ENCODE measurements at places on chromosomes 5 and 9.

- no peak for DNase-seq
Measured at GRCh38 chr5:10315201-10315600, 7.5 kb upstream of the CMBL start.

DNA sequence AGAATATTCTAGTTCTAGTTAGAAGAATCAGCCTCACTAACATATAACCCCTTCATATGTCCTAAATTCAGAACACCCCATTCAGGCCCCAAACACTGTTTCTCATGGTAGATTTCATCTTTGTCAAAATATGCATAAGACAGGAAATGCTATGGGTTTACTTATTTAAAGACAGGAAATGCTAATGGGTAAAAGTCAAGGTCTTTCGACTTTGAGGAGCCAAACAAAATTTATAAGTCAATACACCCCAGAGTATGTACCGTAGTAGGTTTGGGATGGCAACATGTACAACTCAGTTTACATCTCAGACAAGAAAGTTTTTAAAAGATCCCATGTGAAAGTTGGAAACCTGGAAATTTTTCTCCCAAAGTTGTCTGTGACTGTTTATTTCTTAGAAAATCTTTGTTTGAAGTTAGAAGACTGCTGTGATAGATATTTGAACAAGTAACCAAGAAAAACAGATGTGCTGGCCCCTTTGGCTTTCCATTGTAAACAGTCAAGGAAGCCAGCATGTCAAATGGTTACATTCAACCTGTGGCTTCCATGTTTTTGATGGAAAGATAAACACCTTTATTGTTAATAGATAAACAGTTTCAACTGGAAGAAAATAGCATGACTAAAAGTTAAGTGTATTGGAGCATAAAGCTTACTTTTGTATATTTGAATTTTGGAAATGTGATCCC lies 102.2 kb downstream of the INIP start:
- DNase-seq, result no peak

DNA sequence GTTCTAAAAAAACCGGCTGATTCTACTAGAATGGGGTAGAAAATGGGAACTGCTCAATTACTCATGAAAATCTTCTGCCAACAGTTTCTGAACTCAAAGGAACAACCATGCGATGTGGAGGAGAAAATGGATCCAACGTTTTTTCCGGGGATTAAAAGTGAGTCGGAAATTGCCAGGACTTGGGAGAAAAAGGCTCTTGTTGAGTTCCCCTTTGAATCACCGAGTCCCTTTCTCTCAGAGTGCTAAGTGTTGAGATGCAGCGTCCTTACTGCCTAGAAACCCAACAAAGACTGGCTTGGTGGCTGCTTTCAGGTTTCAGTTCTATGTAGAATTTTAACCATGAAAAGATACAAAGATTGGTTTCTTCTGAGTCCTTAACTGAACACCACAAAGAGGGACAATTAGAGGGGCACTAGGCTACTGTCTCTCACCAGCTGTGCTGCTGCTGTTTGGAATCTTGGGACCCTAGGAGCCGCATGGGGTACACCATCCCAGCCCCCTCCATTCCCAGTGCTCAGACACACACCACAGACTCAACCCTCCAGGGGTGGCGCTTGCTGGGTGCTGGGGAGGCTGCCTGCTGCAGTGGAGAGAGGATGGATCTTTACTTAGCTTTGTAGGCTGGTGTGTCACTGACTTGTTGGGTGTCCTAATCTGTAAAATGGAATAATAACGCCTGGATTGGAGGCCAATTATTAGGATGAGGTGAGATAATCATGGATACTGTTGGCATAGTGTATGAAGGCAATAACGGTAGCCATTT lies 21.5 kb upstream of the NEUROG1 start:
- DNase-seq, result no peak

DNA sequence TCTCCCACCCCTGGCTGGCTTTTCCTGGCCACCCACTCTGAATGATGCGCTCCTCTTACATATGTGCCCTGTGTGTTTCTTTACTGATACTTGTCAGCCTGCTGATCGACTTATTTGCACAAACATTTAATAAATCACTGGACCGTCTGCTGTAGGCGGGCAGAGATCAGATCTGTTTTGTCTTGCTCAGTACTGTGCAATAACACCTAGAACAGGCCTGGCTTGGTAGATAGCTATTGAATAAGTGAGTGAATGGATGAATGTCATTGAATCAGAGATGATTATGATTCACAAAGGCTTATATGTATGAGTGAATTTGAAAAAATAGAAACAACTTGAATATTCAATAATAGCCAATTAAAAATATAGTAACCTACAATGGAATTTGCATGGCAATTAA lies 165.1 kb downstream of the RGS3 start:
- no peak for DNase-seq

DNA sequence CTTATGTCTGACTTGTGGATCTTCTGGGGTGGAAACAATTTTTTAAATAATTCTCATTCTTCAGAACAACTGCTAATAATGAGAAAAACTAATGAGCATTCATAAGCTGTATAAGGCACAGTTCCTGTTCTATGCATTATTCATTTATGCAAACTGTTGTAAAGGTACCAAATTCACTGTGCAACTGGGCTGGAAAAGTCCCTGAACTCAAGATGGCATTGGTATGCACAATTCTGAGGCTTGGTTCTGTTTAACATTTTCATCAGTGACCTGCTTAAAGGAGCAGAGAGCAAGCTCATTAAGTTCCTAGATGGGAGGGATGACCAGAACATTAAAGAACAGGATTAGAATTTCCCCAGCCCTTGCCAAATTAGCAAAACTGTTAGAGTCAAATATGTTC lies 104.5 kb downstream of the RFK start:
- DNase-seq, result no peak

DNA sequence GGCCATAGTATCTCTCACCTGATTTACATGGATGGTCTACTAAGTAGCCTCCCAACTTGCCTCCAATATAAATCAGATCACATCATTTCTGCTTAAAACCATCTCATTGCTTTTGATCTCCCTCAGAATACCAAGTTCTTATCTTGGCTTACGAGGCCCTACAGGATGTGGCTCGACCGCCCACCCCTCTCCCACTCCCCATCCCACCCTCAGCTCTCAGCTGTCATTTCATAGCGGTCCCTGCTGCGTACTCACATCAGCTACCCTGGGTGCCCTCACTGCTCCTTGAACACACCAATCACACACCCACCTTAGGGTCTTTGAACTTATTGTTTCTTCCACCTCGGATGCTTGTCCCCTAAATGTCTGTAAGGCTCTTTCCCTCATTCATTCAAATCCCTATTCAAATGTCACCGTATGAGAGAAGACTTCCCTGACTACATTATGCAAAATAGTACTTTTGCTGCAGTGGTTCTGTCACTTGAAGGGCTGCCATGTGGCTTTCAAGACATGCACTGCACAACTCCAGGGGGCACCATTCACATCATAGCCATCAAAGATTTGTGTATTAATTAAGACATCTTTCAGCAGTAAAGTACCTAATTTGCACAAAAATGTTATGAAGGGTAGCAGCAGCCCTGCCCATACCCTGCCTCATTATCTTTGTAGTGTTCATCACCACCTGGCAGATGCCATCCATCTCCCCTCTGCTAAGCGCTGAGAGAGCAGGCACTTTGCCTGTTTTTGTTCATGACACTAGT lies 171.1 kb downstream of the ENC1 start:
- no peak for DNase-seq

DNA sequence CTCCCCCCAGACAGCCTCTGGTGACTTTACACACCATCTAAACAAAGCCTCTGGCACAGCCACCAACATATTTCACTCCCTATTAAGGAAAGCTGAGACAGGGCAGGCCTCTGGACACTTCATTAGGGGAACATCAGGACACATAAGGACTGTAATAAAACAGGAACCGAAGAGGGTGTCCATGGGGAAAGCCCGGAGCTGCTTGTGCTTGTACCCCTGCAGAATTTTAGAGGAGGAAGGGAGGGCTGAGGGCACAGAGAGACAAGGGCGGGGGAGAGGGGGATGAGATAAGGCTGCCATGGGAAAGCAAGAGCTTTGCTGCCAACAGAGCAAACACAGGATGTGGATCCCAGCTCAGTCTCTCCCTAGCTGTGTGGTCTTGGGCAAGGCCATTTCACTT lies 138.4 kb downstream of the ASTN2 start:
- DNase-seq, result no peak

DNA sequence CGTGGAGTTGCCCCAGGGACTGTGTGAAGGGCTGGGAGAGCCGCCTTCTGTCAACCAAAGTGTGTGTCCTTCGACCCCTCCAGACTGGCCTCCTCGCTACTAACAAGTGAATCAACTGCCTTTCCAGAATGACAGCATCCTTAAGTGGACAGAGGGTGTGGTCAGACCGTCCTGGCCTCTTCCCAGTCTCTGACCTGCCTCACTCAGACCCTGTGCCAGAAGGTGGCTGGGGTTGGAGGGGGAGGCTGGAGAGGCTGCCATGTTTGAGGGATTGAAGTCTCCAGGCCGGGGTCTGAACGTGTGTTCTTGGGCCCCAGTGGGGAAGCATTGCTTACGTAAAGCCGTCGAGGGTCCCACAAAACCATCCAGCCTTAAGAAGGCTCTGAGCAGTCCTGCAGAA lies 389.3 kb upstream of the IRX4 start:
- DNase-seq, result no peak

- no peak for DNase-seq
Measured at GRCh38 chr5:149448831-149449714, 70.0 kb upstream of the IL17B start.

DNA sequence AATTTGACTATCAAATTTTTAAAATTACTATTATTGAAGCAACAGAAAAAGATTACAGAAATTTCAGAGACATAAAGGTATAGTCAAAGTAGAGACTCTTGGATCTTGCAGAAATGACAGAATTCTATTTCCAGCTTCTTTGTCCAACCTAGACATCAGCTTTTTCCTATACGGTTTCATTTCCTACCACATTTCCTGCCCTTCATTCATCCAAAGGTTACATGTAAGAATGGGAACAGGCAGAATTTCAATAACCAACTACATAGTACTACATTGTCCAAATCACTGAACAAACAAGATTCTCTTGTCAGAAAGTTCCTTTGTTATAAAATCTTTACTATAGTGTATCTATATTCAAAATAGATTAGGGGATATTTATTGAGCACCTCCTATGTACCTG lies 124.9 kb downstream of the FANCC start:
- no peak for DNase-seq

DNA sequence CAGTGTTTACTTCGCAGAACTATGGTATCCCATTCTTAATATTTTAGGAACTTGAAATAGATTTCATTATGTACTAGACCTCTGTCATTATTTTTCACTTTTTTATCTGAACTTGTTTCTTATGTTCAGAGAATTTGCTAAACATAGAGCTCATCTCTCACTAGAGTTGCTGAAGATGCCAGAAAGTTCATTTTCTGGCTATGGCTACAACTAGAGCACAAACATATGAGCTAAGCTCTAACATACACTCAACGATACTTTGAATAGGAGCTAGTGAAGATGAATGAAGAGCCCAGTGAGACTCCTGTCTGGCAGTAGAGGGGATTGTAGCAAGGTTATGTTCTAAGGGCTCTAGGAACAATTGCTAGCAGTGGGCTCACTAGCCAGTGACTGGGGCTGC lies 582.2 kb downstream of the KIF4B start:
- no peak for DNase-seq

GRCh38 chr9:131657940-131658339 lies 81.9 kb downstream of the RAPGEF1 start:
- no peak for DNase-seq

DNA sequence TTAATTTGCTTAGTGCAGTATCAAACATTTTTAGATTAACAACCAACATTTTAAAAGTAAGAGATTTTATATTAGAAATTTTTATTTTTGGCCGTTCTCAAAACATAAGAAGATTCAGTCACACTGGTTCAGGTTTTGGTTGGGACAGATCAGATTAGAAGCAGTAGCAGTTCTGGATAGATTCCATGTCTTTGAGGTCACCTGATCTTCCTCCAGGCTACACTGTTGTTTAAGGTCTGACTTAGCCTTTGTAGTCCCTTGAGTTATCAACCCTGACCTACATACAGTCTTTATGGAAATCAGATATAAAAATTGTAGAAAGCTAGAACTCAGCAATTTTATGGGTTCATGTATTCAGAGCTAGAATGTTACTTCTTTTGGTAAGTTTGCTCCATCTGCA lies 910.0 kb upstream of the WWC1 start:
- no peak for DNase-seq

DNA sequence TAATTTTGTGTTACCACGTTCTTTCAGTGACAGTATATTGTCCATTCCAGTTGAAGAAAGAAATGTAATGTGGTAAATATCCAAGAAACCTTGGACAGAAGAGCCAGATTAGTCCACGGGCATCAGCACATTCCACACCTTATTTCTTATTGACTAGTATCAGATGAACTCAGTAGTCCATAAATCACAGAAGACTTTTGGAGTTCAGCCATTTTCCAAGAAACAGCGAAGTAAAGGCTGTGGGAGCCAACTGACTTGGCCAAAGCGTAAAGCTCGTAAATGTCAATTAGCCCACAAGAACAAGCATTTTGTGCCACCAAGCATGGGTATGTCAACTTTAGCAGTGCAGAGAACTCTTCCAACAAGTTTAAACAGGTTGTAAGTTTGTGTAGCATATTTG lies 60.2 kb upstream of the STARD4 start:
- no peak for DNase-seq

DNA sequence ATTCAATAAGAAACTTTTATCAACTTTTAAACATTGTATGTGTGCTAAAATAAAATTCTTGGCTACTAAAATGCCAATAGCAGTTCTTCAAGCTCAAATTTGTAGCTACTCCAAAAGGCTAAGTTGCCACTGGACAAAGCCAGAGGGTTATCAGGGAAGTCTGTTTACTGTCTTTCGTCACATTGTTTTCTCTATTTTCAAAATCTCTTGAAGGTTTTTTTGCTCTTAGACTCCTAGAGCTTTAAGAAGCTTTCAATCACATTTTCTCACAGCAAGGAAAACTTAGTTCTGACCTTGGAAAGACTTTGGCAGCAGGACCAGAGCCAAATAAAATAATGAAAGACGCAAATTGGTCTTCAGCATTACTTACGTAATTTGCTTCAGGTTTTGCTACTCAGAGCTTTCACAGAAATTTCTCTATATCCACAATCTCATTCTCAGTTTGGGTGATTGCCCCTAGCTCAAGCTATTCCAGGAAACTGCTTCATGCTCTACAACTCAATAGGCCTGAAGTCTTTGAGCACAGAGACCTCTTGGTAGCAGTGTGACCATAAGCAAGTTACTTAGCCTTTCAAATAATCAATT lies 257.7 kb downstream of the GABRG2 start:
- no peak for DNase-seq

DNA sequence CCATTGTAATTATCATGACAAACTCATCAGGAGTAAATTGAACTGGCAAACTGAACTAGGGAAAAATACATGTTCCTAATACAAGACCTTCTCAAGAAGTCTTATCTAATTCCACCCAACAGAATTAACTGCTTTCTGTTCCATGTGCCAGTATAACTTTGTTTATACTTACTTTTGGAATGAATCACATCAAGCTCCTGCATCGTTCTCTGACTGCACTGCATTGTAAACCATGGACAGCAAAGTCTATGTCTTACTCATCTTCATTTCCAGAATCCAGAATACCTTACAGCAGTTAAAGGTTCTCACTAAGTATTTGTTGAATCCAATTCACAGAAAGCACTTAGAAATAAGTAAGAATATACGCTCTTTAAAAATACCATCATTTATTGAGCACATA lies 102.8 kb downstream of the PLK2 start:
- DNase-seq, result no peak

Measured in activated CD8-positive, alpha-beta memory T cell treated with anti-CD3 and anti-CD28 coated beads for 4 hours (primary cell).